ENCODE measurements at places on chromosomes 3 and 15.
A peak's percentile ranks its signal among the peaks of the same experiment; 100 is the strongest.

GRCh38 chr3:118097226-118097625 lies 937.4 kb downstream of the IGSF11 start:
- no peak for DNase-seq

DNA sequence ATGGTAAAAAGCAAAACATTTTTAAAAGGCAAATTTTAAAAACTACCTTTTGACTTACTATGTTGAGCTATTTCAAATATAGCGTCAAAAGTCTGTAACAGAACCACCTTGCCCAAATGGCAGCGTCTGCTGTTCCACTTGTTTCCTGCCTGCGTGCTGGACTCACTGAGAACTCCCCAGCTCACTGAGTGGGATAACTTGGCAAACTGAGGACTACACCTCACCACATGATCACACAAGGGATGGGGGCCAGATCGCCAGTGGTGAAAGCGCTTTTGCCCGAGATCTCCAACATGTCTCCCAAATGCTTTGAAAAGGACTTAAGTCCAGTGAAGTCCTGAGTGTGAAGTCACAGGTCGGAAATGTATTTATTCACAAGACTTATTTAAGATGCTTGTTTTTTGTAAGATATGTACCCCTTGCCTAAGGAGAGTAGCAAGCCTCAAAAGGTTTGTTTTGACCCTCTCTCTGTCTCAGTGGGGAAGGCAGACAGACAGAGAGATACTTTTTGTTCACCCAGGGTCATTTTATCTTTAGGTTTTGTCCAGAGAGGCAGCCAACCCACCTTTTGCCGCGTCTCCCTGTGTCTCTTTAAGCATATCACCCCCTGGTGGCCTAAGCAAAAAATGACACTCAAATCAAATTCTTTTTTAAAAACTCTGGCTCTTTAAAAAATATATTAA lies 192.6 kb downstream of the PDZRN3 start:
- peak; percentile 13 for DNase-seq

DNA sequence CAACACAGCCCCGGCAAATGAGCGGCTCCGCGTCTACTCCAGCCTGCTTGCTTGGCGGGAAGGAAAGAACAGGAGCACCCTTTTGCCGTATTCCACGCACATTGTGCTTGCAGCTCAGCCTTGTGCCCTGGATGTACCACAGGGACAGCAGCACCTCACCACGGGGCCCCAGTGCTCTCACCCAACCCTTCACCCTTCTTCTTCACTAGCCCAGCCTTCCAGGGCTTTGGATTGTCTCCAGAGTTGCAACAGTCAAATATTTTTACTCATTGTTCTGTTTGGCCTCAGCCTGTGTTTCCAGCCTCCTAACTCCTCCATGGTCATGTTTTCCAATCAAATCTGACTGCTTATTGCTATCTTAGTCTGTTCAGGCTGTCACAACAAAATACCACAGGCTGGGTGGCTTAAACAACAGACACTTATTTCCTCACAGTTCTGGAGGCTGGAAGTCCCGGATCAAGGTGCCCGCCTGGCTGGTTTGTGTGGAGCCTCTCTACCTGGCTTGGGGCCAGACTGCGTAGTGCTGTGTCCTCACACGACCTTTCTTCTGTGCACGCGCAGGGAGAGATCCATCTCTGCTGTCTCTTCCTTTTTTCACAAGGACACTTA lies 79.2 kb upstream of the ABHD17C start:
- peak; percentile 29 for DNase-seq

- no peak for DNase-seq
These were observed 843.8 kb downstream of the VGLL3 start for GRCh38 chr3:86147119-86147518.

DNA sequence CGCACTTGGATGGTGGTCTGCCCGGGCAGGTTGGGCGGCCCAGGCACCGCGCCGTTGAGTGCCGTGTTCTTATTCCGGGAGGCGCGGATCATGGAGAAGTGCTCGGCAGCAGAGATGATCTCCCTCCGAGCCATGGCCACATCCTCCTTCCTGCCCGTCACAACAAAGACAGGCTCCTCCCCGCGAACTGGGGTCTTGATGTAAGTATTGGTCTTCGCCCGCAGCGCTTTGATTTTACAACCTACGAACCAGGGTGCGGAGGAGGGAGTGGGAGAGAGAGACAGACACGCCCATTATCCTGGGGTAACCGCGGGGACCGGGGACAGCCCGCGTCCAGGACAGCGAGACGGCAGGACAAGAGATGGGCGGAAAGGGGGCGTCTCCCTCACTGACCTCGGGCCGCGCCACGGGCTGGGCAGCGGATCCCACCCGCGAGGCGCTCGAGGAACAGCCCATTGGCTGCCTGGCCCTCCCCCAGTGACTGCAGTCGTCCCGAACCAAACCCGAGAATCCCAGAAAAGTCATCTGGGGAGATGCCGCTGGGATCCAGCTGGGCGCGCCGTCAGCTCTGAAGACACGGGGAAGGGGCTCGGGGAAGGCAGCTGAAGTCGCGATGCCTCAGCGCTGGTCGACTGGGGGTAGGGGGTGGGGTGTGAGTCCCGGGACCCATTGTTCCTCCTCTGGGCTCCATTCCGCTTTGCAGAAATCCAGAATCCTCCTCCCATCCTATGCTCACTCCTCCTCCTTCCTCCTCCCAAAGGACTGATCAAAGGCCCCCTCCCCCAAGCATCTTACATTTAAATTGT lies 1.2 kb downstream of the MEX3B start:
- DNase-seq: peak; percentile 56

DNA sequence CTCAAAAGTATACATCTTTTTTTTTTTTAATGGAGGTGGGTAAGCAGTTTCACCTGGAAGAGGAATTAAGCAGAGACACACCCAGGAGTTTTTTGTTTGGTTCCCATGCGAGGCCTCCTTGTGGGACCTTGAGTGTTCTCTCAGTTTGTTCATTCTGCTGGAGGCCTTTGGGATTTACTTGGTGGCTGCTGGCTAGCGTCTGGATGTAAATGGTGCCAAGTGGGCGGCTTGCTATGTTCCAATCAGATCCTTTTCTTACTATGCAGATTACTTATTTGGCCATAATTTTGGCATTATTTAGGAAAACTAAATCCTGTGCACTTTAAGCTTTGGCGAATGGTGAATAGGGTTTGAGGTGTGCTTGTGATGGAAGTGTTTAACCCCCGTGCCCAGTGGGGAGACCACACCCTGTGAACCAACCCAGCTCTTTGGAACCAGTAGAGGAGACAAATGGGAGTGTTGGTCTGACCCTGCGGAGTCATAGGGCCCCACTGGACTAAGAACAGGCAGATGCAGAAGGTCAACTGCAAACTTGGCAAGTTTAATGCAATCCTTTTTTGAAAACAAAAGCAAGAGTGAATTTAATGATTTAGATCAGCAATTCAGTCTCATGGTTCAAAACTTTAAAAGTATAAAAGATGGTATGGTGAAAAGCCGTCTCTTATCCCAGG lies 79.4 kb downstream of the EBLN2 start:
- DNase-seq: no peak

DNA sequence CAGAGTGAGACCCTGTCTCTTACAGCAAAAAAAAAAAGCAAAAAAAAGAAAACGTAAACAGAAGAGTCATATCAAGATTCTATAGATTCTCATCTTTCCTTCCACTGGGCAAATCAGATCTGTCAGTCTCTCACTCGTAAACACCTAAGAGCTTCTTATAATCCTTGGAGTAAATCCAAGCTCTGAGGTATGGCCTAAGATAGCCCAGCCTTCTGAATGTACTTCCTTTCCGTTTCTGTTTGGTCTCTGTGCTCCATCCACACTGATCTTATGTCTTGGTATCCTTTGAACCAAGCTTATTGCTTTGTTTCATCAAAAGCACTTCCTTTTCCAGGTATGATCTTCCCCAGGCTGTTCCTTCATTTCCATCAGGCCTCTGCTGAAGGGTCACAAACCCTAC lies 137.8 kb downstream of the CADPS start:
- DNase-seq: no peak

- DNase-seq: no peak
These were observed 26.9 kb upstream of the NR2F2 start for GRCh38 chr15:96303503-96304056.

- no peak for DNase-seq
These were observed 37.1 kb upstream of the BOC start for GRCh38 chr3:113174304-113174703.

GRCh38 chr3:15490158-15490557 lies 31.3 kb downstream of the COLQ start:
- no peak for DNase-seq

GRCh38 chr3:73618461-73618860 lies 6.3 kb downstream of the PDZRN3 start:
- no peak for DNase-seq

DNA sequence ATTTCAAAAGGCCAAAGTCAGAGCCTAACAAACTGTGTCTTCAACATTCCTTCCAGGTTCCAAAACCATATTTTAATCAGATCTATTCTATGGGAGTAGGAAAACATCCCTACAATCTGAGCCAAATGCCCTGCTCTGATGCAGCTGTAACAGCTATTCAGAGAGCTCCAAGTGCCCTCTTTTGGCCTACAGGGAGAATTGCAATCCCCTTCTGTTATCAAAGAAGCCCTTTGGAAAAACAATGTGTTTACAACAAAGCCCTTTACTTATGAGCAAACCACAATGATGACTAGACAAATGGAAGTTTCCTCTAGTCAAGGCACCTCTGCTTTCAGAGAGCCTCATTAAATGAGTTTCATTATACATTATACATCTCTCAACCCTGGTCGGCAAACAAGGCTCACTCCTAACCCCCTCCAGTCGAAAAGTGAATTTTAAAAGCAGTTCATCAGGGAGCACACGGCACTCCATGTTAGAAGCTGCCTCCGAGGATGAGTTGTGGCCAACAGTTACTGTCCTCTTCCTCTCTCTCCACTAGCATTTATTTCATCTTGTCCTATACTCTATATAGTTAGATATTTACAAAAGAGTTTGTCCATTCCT lies 42.6 kb upstream of the TMCO5A start:
- DNase-seq: peak; percentile 32

GRCh38 chr15:31485431-31485830 lies 158.8 kb downstream of the KLF13 start:
- DNase-seq: no peak

GRCh38 chr15:36059596-36059995 lies 513.6 kb upstream of the DPH6 start:
- no peak for DNase-seq

- DNase-seq: peak; percentile 69
These were observed 60.5 kb downstream of the GTPBP8 start for GRCh38 chr3:113051302-113051711.

GRCh38 chr3:18556503-18557135 lies 131.5 kb upstream of the SATB1 start:
- DNase-seq: no peak

DNA sequence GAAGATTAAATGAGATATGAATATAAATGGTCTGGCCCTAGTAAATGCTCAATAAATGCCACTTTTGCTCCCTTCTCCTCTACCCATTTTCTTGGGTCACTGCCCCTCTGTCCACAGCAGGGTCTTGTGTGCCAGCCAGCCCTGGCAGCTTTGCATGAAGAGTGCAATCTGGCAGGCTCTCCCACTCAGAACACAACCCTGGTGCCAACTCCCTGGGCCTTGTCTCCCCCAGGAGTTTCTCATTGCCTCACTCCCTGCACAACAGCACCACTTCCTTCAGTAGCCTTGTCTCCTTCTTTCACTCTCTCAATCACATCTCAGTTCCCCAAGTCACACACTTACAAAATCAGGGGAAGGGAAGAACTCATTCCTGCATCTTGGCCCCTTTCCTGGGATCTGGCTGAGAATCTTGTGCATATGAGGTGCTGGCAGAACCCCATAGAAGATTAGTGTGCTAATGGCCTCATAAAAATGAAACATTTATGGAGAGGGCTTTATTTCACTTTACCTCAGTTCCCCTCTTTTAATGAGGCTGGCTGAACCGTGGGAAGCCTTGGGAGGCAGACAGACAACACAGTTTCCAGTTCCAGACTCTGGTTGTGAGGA lies 445.9 kb upstream of the PROK2 start:
- peak; percentile 25 for DNase-seq

DNA sequence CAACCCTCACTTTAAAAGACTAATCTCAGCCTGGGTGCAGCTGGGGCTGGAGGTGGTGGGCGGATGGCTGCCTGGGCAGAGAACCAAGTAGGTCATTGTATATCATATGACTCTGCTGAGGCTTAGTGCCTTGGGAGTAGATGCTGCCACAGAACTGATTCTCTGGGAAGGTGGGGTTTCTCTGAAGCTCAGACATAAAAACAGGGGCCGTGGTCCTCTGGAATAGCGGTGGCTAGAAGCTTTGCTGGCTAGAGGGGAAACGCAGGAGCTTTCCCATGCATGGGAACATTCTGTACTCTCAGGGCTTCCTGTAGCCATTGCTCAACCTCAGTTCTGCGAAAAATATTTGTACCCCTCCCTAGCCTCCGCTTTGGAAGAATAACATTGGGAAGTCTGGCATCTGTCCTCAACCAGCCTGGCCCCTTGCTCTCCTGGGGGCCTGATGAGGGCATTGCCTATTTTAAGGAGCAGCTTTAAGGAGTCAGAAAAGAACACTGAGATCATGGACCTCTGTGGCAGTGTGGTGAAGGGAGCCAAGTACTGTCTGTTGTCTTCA lies 14.7 kb downstream of the TIMP4 start:
- no peak for DNase-seq

- DNase-seq: no peak
These were observed 51.5 kb downstream of the PLXNA1 start for GRCh38 chr3:127034195-127034989.

GRCh38 chr15:52348056-52348745 lies 52.6 kb upstream of the MYO5C start:
- no peak for DNase-seq

Data from fibroblast of skin of left quadriceps (primary cell).